Fibroblast of the conjunctiva (primary cell): ENCODE measurements at places on chromosomes 11 and 22.
A peak's percentile ranks its signal among the peaks of the same experiment; 100 is the strongest.

GRCh38 chr11:121466063-121466794 is 13.5 kb upstream of the SORL1-AS1 start:
- peak; percentile 82 for DNase-seq

DNA sequence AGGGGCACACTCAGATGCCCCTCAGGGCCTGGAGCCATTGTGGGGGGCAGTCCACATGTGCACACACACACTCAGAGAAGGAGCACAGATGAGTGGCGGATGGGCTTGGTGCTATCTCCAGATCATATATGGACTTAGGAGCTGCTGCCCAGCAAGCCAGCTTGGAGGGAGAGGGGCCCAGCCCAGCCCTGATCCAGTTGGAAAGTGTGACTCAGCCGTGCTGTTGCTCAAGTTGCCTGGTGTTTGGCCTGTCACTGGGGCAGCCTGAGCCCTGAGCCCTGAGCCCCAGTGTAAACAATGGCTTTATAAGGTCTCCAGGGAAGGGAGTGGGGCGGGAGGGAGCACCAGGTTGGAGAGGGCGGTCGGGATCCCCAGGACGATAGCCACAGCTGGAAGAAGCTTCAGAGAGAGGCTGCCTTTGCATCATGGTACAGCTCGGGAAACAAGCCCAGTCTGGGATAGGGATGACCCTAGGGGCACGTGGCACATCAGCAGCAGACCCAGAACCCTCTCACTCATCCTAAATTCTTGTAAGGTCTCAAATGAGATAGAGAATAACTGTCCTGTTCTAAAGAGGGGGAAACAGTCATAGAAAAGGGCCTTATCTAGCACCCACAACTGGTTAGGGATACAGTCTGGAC is 4.8 kb downstream of the SELENOM start:
- DNase-seq: peak; percentile 98

- peak; percentile 93 for DNase-seq
Observed at GRCh38 chr11:9787981-9788521, 124.2 kb downstream of the SWAP70 start.

GRCh38 chr11:68053981-68054812 is 15.4 kb downstream of the TCIRG1 start:
- DNase-seq: no peak

DNA sequence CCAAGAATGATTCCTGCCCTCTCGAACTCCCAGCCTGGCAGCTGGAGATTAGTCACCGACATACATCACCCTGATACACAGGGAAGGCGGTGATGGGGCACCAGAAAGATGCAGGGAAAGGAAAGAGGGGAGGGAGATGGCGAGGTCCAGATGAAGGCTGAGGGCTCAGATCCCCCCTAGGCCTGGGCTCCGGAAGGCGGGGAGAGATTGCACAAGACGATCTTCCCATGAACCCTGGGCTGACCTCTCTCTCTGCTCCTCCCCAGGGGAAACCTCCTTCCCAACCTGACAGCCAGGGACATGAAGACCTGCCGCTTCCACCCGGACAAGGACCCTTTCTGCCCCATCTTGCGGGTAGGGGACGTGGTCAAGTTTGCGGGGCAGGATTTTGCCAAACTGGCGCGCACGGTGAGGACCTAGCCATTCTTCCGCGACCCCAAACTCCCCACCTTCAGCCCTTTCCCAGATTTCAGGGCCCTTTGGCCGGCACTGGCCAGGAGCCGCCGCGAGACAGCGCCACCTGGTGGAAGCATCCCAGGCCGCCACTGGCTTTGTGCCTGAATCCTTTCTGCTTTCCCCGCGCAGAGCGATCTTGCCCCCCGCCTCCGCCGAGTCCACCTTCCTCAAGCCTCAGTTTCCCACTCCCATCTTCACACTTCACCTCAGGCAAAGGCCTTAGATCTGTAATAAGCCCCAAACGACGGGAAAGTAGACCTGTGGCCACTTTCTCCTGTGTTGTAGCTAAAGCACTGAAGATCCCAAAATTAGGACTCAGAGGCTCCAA is 11.5 kb downstream of the P2RX3 start:
- no peak for DNase-seq

DNA sequence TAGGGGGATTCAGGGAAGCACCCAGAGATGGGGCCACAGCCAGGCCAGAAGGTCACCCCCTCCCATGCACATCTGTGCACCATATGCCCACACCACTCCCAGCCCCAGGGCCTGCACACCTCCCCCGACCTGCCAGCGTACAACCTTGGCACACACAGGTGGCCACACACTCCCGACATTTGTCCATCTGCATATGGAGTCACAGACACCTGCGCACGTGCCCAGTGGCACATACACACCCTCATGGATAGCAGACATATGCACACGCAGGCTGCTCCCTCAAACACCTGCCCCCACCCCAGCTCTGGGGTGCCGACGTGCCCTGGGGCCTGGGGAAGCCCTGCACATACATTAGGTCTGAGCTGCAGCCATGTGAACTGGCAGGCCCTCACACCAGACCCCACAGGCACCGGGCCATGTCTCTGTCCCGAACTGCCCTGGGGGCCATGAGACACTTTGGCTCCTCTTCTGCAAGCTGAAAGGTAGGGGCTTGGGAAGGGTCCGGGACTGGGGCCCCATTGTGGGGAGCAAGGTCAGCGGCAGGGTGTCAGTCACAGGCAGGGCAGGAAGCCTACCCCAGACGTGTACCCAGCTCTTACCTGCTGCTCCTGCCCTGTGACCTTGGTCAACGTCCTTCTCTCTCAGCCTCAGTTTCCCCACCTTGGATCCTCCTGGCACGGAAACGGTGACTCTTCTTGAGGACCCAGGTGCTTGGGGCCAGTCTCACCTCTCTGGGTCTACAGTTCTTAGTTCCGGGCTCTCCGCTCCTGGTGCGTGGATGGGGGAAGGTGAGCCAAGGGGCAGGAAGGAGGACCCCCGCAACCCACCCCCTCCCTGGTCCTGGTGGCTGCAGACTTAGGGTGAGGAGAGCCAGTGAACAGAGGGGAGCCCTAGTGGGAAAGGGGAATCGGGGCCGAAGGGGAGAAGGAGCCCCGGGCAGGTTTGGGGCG is 579 bp upstream of the CABP7 start:
- no peak for DNase-seq

- no peak for DNase-seq
Observed at GRCh38 chr11:76745561-76746207, 37.5 kb upstream of the TSKU start.

GRCh38 chr11:14764179-14764578 is 120.6 kb downstream of the PDE3B start:
- DNase-seq: no peak

GRCh38 chr22:36471341-36471821 is 10.1 kb downstream of the TXN2 start:
- DNase-seq: no peak

GRCh38 chr11:87142594-87142993 is 104.9 kb downstream of the TMEM135 start:
- no peak for DNase-seq
